ENCODE measurements at places on chromosomes 2 and 18.

GRCh38 chr2:106977717-106978116, 91.8 kb upstream of the ST6GAL2 start:
- DNase-seq: no peak

DNA sequence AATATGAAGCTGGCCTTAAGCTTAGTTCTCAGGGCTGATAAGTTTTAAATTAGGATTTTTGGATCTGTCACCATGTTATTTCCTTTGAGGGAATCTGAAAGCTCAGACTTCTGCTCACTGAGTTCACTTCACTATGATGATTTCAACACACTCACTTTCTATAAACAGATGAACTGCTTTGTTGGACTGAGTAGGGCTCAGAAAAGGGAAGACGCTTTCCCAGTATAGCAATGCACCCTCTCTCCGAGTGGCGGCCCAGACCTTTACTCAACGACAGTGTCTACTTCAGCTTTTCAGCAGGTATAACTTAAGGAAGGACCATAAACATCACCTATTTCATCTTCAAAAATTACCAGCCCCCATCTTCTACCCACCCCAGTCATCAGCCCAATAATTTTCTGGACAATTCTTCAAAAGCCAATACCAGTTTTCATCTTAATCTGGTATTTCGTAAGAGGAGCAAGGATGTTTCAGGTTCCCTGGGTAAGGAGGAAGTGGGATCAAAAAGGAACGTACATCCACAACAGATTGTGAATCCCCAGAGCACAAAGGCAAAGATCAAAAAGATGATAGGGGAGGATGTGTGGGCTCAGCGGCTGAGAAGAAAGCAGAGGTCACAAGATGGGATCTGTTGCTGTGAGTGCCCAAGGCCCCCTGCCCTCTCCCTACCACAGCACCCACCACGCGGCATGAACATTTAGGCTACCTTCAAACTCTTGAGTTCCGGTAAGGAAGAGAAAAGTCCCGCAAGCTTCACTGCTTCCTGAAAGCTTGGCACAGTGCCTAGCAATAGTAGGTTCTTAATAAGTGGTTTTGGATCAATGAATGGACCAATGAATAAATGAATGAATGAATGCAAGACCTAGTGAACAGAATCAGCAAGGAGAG, 41.9 kb downstream of the LPIN2 start:
- no peak for DNase-seq

GRCh38 chr2:1931003-1931914, 186.9 kb upstream of the PXDN start:
- no peak for DNase-seq

DNA sequence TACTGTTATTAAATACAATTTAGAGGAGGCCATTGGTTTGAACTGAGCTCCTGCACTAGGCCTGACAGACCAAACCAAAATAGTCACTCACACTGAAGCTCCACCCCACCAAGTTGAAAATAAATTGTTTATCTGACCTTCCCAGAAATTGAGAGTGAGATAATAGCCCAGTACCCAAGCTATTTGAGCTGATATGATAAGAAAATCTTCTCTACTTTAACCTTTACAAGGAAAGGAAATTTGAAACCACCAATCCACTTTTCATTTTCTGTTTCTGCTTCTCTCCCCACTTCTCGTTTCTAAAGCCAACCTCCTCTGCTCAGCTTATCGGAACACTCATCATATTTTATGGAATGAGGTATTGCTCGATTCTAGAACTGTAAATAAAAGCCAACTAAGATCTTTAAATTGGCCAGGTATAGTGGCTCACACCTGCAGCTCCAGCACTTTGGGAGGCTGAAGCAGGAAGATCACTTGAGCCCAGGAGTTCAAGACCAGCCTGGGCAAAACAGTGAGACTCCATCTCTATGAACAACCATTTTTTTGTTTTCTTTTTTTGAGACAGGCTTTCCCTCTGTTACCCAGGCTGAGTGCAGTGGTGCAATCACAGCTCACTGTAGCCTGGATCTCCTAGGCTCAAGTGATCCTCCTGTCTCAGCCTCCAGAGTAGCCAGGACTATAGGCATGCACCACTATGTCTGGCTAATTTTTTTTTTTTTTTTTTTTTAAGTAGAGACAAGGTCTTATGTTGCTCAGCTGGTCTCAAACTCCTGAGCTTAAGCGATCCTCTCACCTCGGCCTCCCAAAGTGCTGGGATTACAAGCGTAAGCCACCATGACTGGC, 13.3 kb upstream of the GALM start:
- no peak for DNase-seq

GRCh38 chr2:3121601-3122000, 256.0 kb downstream of the EIPR1 start:
- no peak for DNase-seq

DNA sequence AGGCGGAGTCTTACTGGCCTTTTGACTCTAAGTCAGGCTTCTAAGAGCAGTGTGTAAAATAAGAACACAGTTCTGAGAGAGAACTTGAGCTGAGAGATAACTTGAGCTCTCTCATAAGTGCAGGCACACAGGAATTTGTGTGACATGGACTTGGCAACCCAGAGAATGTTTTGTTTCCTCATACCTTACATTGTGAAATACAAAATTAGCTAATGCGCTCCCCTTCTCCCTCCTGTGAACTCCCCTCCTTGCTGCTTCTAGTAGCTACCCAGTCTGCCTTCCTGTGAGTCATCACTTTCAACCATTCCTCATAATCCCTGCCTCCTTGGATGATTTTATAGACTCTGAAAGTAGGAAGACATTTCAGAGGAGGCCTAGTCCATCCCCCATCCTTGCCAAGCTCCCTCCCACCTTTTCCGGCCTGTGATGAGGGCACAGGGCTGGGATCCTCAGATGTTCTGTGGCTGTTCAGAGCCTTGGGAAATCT, 22.6 kb downstream of the FER1L5 start:
- DNase-seq: no peak

DNA sequence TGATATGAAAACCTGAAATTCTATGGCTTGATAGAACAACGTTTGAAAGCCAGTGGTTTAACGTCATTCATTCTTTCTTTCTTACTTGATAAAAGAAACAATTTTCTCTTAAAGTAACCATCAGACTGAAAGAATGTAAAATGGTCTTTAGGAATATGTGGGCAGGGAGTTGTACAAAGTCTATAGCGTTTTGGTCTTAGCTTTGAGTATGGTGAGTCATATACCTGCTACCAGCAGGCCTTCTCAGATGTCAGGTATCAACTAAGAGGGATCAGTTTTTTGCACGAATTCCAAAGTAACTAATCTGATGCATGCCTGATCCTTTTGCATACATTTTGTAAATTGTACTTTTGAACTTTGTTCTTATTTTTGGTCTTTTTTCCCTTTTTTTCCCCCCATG, 101.5 kb upstream of the DSEL start:
- no peak for DNase-seq
